ENCODE measurements at places on chromosomes 3 and 15. TPM values are rescaled to one million over a fixed set of nuclear protein-coding genes. Genes with fewer than 3 reads are reported as not detected.

GRCh38 chr3:143935678-143936077 is 35.9 kb upstream of the DIPK2A start:
- DNase-seq: no peak
- no peaks in the 10 kb centered on the region for H3K27me3 ChIP-seq
- no peaks in the 10 kb centered on the region for H3K4me1 ChIP-seq

DNA sequence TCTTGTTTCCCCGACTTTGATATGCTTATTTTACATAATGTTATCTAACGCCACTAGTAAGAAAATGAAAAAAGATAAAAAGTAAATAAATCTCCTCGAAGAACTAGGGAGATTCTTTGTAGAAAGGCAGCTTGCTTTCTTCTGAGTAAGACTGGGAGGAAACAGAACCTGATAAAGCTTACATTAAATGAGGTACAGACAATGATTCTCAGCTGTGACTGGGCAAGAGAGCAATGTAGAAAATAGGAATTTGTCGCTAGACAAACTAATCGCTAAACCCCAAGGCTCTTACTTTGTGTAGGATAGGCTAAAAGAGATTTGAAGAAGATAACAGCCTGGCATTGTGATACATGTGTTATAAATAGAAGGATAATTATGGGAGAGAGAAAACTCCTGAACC is 919.0 kb upstream of the ALCAM start:
- H3K27ac ChIP-seq: no peak overlapping the region
- no peaks in the 10 kb centered on the region for H3K36me3 ChIP-seq
- H3K4me3 ChIP-seq: no peak overlapping the region
- no peaks in the 10 kb centered on the region for H3K4me1 ChIP-seq
- H3K27me3 ChIP-seq: no peaks in the 10 kb centered on the region

- H3K27me3 ChIP-seq: no peaks in the 10 kb centered on the region
- no peaks in the 10 kb centered on the region for H3K4me1 ChIP-seq
- peaks cover 7% of the 10 kb centered on the region for H3K36me3 ChIP-seq
- no peak overlapping the region for H3K4me3 ChIP-seq
Observed at GRCh38 chr15:63634154-63634553, 37.0 kb downstream of the FBXL22 start.

GRCh38 chr15:92527197-92527596 is 128.4 kb downstream of the FAM174B start:
- H3K4me1 ChIP-seq: no peaks in the 10 kb centered on the region
- H3K27me3 ChIP-seq: peaks cover 3% of the 10 kb centered on the region
- no peak for DNase-seq
- no peaks in the 10 kb centered on the region for H3K36me3 ChIP-seq
- H3K4me3 ChIP-seq: no peak overlapping the region
- H3K27ac ChIP-seq: no peak overlapping the region

- no peaks in the 10 kb centered on the region for H3K27me3 ChIP-seq
- H3K4me1 ChIP-seq: no peaks in the 10 kb centered on the region
- no peak overlapping the region for H3K27ac ChIP-seq
- DNase-seq: no peak
- H3K36me3 ChIP-seq: no peaks in the 10 kb centered on the region
Observed at GRCh38 chr3:54632326-54632665, 295.6 kb downstream of the LRTM1 start.

The GPR27 gene
- 2.1 TPM for total RNA-seq

DNA sequence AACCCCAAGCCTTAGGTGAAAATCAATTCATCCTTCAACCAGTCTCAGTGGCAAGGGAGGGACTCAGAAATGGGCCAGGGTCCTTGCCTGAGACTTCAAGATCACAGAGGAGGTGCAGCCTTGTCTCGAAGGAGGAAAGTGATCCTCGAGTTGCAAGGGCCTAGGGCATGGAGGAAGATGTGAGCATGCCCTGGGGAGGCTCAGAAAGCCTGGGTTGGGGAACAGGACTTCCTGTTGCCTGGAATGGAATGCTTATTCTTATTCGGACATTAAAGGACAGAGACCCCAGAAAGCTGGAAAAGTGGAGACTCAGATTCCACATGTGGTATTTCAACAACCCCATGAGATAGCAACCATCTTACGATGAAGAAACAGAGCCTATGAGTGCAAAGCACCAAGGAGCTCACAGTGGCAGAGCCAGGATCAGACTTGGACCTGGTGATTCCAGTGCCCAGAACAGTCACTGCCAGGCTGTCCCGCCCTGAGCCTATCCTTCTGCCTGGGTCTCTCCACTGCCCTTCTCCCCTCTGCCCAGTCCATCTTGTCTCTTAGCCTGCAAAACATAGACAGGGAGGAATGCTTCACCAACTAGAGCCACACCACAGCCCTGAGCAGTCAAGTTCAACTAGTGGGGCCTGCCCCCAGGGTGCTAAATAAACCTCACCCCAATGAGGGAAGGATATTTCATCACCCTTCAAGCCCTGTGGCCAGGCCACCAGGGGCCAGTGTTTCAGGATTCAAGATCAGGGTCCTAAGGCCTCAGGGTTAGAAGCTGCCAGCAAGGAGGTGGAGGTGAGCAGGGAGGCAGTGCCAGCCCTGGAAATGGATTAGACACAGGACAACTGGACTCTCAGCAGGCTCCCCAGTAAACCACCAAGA is 21.9 kb downstream of the DAPK2 start:
- no peak for DNase-seq
- H3K36me3 ChIP-seq: no peaks in the 10 kb centered on the region
- no peak overlapping the region for H3K27ac ChIP-seq
- H3K4me1 ChIP-seq: no peaks in the 10 kb centered on the region
- no peaks in the 10 kb centered on the region for H3K27me3 ChIP-seq

- H3K27ac ChIP-seq: peak overlapping the region; percentile 44
- no peak for DNase-seq
- H3K4me3 ChIP-seq: peak overlapping the region; percentile 33
- peaks cover 3% of the 10 kb centered on the region for H3K4me1 ChIP-seq
- H3K36me3 ChIP-seq: no peaks in the 10 kb centered on the region
Observed at GRCh38 chr3:65953881-65954733, 84.6 kb downstream of the MAGI1 start.

GRCh38 chr3:13498354-13499060 is 18.4 kb downstream of the HDAC11 start:
- H3K36me3 ChIP-seq: no peaks in the 10 kb centered on the region
- no peak overlapping the region for H3K4me3 ChIP-seq
- no peaks in the 10 kb centered on the region for H3K4me1 ChIP-seq
- no peaks in the 10 kb centered on the region for H3K27me3 ChIP-seq
- DNase-seq: peak; percentile 27

GRCh38 chr3:62318752-62319569 is 54.4 kb downstream of the FEZF2 start:
- peak; percentile 96 for DNase-seq
- no peaks in the 10 kb centered on the region for H3K4me1 ChIP-seq
- peak overlapping the region; percentile 32 for H3K4me3 ChIP-seq
- H3K27me3 ChIP-seq: no peaks in the 10 kb centered on the region
- H3K27ac ChIP-seq: peak overlapping the region; percentile 6

GRCh38 chr15:34802803-34803750 is 7.7 kb upstream of the ACTC1 start:
- no peaks in the 10 kb centered on the region for H3K27me3 ChIP-seq
- no peaks in the 10 kb centered on the region for H3K36me3 ChIP-seq
- DNase-seq: no peak
- no peaks in the 10 kb centered on the region for H3K4me1 ChIP-seq
- no peak overlapping the region for H3K27ac ChIP-seq

DNA sequence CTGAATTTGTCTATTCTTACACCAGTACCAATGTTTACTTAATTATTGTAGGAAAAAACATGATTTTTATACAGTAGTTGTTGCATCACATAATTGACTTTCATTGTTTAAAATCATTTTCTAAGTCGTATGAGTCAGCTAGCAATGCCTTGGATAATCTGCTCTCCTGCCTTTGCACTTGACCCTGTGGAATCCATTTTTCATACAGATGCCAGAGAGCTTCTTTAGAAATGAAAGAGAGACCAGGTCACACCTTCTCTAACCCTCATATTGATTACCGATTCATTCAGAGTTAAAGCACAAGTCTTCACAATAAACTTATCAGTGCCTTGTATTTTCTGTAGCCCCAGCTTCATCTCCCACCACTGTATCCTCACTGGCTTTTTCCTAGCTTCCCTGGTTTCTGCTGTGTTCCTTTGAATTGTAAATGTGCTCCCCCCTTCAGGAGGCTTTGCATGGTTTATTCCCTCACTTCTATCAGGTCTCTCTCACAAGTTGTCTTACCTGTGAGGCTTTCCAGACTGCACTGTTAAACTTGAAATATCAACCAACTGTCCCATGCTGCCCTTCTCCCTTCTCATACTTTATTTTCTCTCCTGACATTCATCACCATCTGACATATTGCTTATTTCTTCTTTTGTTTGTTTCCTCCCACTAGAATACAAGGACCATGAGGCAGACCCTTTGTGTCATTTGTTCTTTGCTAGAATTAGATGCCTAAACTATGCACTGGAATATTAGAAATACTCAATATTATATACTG is 662.0 kb upstream of the GBE1 start:
- DNase-seq: no peak

GRCh38 chr15:40595773-40596172 is 1.7 kb downstream of the KNL1 start:
- no peak for DNase-seq
- H3K27ac ChIP-seq: no peak overlapping the region
- no peaks in the 10 kb centered on the region for H3K27me3 ChIP-seq
- H3K4me3 ChIP-seq: no peak overlapping the region
- H3K4me1 ChIP-seq: no peaks in the 10 kb centered on the region
- H3K36me3 ChIP-seq: no peaks in the 10 kb centered on the region

The TMEM40 gene
- not detected for total RNA-seq

- H3K4me3 ChIP-seq: no peak overlapping the region
- no peaks in the 10 kb centered on the region for H3K27me3 ChIP-seq
- no peak overlapping the region for H3K27ac ChIP-seq
- no peak for DNase-seq
- no peaks in the 10 kb centered on the region for H3K4me1 ChIP-seq
- no peaks in the 10 kb centered on the region for H3K36me3 ChIP-seq
Observed at GRCh38 chr3:104825116-104825515, 541.6 kb upstream of the ALCAM start.

The NUP210 gene
- 2.8 TPM for total RNA-seq

DNA sequence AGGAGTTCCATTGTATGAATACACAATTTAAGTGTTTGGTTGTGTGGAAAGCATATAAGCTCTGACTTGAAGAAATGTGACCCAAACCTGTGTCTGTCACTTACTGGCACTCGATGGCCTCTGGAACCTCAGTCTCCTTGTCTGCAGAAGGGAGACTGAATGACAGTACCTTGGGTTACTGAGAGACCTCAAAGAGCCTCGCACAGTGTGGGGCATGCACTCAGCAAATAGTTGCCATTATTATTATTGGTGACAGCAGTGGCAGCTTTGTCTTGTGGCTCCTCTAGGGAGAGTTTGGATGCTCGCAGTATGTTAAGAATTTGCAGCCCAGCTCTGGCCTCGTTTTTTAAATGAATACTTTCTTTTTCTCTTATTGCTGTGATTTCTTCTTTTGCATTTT is 43.4 kb downstream of the EEFSEC start:
- no peak overlapping the region for H3K27ac ChIP-seq
- H3K27me3 ChIP-seq: no peaks in the 10 kb centered on the region
- no peak for DNase-seq
- H3K4me3 ChIP-seq: no peak overlapping the region

The ZNF774 gene
- total RNA-seq: 7.4 TPM

The LINS1 gene
- total RNA-seq: 19.2 TPM

The SLC22A14 gene
- 0.49 TPM for total RNA-seq

The COL7A1 gene
- 5.4 TPM for total RNA-seq

The KLF15 gene
- 39.9 TPM for total RNA-seq

GRCh38 chr3:184546252-184546651 is 15.3 kb upstream of the EPHB3 start:
- H3K36me3 ChIP-seq: no peaks in the 10 kb centered on the region
- H3K27ac ChIP-seq: no peak overlapping the region
- peak; percentile 69 for DNase-seq
- no peaks in the 10 kb centered on the region for H3K4me1 ChIP-seq

- no peaks in the 10 kb centered on the region for H3K4me1 ChIP-seq
- peaks cover 3% of the 10 kb centered on the region for H3K36me3 ChIP-seq
- no peak overlapping the region for H3K27ac ChIP-seq
Observed at GRCh38 chr3:129106866-129107565, 14.6 kb downstream of the RAB43 start.

GRCh38 chr3:158750016-158750415 is 17.8 kb upstream of the RARRES1 start:
- H3K27ac ChIP-seq: no peak overlapping the region
- no peak overlapping the region for H3K4me3 ChIP-seq
- H3K36me3 ChIP-seq: peaks cover 4% of the 10 kb centered on the region

The USP19 gene
- 54.8 TPM for total RNA-seq

The SLC2A2 gene
- total RNA-seq: not detected

GRCh38 chr3:17850448-17850847 is 108.0 kb upstream of the TBC1D5 start:
- no peaks in the 10 kb centered on the region for H3K36me3 ChIP-seq
- peaks cover 2% of the 10 kb centered on the region for H3K4me1 ChIP-seq
- H3K4me3 ChIP-seq: no peak overlapping the region
- no peaks in the 10 kb centered on the region for H3K27me3 ChIP-seq

DNA sequence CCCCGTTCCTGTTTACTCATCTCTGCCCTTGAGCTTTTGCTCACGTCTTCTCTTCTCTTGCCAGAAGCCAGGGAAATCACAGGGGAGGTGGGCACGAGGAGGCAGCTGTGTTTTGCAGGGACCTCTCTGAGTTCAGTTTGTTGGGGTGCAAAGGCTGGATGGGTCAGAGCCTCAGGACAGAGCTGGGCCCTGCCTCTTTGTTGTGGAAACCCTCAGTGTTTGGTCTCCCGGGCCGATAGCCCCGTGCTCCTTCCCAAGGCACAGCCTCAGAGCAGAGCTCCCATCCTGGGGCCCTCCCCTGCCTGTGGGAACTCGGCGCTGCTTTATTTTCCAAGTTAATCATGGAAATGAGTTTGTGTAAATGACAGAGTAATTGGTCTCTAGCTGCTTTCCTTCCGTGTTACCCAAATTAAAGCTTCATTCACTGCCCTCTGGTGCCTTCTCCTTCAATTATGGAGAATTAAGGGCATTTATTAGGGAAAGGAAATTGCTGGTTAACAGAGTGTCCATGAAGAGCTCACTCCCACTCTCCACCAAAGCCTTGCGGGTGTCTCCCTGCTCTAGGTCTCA is 40.9 kb downstream of the BDH1 start:
- no peaks in the 10 kb centered on the region for H3K4me1 ChIP-seq
- H3K27me3 ChIP-seq: no peaks in the 10 kb centered on the region
- no peaks in the 10 kb centered on the region for H3K36me3 ChIP-seq
- H3K4me3 ChIP-seq: no peak overlapping the region

The PLSCR5 gene
- total RNA-seq: not detected

The PSMD2 gene
- 139 TPM for total RNA-seq

DNA sequence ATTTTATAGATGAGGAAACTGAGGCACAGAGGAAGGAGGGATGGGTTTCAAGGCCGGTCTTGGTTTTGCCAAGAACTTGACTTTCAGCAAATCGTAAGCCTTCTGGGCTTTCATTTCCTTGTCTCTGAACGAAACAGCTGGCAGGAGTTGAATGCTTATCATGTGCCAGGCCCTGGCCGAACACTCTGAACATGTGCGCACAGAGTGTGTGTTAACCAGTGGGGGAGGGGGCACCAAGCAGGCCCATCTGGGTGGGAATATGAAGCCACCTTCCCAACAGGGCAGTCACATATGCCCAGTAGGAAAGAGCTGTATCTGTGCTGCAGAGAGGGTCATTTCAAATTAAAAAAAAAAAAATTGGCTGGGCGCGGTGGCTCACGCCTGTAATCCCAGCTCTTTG is 29.3 kb downstream of the ZNF710 start:
- no peaks in the 10 kb centered on the region for H3K4me1 ChIP-seq
- no peak overlapping the region for H3K4me3 ChIP-seq
- no peak overlapping the region for H3K27ac ChIP-seq
- H3K36me3 ChIP-seq: no peaks in the 10 kb centered on the region

- DNase-seq: no peak
- peaks cover 7% of the 10 kb centered on the region for H3K36me3 ChIP-seq
- H3K27me3 ChIP-seq: no peaks in the 10 kb centered on the region
- H3K4me3 ChIP-seq: peak overlapping the region; percentile 89
Observed at GRCh38 chr3:52055537-52056351, 627 bp downstream of the DUSP7 start.

The HRG gene
- not detected for total RNA-seq
